ENCODE measurements at places on chromosomes 11 and 22.

DNA sequence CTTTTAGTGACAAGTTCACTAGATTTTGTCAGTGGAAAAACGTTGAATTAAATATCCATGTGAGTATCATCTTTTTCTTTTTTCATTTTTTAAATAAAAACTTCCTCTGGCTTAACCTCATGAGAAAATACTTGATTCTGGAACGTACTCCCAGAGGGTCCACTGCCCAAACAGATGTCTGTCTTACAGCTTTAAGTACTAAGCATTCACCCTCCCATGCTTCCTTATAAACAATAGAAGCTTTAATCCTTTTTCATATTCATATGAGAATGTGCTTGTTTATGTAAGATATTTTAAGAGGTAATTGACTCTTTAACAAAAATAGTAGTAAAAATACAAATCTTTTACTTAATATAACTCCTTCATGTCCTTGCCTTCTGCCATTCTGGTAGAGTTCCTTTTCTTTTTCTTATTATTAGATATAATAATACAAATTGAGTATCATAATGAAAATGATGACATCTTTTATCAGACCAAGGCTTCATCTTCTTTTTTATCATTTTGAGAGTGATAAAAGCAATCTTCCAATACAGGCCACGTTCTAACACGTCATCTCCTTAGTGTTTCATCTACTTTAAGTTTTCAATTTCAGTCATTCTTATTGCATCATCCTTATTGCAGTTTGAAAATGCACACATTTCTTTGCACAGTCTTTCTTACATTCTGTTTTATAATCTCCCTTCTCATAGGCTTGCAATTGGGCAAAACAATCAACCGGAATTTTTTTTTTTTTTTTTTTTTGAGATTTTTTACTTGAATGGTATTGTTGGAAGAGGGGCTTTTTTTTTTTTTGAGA is 69.5 kb upstream of the MYO18B start:
- no peak for DNase-seq

- DNase-seq, result no peak
Observed at GRCh38 chr11:119796363-119797060, 67.5 kb upstream of the NECTIN1 start.

DNA sequence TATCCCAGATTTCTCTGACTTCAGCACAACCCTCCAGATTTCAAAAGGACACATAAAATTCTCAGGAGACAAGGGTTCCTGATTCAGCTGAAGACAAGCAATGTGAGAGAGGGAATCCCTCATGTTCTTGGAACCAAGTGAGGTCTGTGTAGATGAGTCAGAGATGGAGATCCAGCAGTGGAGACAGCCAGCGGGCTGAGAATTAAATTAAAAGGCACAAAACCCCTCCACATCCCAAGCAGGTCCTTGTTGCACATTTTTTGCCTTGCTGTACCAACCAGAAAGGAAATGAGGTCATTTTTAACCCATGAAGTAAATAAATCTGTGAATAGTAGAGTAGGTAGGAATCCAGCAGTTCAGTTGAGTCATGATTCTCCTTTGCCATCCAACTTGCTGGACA is 9.7 kb downstream of the MTNR1B start:
- DNase-seq, result no peak

- DNase-seq, result no peak
Observed at GRCh38 chr11:61922539-61922938, 5.2 kb upstream of the RAB3IL1 start.

DNA sequence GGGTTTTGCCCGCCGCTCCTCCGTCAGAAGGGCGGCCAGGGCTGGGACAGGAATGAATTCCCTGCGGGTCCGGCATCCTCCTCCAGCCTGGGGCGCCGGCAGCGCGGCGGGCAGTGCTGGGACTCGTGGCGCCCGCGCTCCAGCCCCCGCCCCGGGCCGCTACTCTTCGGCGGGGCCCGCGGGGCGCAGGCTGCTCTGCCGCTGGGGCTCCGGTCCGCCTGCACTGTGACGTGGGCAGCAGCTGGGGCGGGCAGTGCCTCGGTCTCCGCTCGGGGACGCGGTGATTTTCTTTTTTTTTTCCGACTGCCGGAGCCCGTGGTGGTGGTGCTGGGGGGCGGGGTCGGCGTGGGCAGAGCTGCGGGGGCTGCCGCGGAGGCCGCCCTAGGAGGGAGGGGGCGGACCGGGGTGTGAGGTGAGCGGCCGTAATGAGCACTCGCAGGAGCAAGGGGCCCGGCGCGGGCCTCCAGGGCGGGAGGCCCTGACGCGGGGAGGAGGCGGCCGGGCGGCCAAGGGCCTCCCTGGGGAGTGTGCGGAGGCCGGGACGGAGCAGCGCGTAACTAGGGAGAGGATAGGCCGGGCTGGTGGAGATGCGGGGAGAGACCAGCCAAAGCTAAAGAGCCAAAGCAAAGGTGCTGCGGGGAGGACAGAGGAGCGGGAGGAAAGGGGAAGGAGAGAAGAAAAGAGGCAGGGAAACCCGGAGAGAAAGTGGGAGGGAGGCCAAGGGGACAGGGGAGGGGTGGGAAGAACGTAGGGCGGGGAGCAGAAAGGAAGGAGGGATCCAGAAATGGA is 73.3 kb upstream of the ZBED5 start:
- no peak for DNase-seq
